ENCODE measurements at places on chromosomes 5 and 9.

DNA sequence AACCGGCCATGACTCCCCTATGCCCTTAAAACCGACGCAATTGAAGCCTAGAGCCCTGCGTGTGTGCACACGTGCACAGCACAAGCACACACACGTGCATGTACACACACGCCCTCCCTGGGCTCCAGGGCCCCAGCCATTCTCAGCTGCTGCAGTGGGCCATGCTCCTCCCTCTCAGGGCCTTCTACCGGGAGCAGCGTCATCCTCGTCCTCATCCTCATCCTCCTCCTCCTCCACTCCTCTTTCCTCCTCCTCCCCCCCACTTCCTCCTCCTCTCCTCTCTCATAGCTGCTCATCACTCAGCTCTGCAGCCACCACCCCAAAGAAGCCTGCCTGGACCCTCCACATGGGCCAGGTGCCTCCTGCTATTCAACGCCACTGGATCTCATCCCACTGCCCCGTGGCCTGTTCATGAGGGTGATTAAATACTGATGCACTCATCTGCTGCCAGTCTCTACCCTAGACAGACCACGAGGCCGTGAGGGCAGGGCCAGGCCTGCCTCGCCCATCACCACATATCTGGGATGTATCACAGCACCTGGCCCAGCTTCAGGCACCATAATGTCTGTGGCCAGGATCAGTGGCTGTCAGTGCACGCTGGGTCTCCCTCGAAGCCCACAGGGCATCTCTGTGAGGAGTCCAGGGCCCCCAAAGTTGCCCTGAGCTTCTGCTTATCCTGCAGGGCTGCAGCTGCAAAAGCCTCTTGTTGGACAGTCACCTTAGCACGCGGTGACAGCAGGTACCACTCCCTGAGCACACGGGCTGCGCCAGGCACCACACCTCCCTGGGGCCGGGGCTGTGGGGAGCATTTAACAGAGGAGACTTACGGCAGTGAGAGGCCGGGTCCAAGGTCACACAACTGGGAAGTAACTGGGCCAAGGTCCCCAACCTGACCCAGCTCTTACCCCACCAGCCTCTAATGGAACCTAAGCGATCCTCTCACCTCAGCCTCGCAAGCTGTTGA lies 9.8 kb downstream of the FAM78A start:
- no peak for DNase-seq

GRCh38 chr5:96408210-96408777 lies 24.8 kb downstream of the PCSK1 start:
- DNase-seq = no peak

DNA sequence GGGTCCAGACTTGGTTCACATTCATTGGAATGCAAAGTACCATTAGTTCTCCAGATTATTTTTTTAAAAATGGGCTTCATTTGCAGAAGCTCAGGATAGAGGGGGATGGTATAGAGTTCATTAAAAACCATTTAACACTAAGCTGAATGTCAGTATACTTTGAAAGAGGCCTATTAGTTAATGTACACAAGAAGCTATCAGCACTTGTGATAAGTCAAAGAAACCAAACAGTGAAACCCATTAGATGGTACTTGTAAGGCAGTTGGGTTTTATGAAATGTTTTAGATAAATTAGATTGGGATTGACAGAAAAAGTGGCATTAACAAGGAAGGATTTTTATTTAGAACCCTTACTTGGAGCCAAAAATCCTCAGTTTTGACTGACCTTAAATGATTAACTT lies 229.2 kb upstream of the MPDZ start:
- no peak for DNase-seq

- DNase-seq = no peak
These were observed 910 bp downstream of the ENG start for GRCh38 chr9:127853312-127854183.

DNA sequence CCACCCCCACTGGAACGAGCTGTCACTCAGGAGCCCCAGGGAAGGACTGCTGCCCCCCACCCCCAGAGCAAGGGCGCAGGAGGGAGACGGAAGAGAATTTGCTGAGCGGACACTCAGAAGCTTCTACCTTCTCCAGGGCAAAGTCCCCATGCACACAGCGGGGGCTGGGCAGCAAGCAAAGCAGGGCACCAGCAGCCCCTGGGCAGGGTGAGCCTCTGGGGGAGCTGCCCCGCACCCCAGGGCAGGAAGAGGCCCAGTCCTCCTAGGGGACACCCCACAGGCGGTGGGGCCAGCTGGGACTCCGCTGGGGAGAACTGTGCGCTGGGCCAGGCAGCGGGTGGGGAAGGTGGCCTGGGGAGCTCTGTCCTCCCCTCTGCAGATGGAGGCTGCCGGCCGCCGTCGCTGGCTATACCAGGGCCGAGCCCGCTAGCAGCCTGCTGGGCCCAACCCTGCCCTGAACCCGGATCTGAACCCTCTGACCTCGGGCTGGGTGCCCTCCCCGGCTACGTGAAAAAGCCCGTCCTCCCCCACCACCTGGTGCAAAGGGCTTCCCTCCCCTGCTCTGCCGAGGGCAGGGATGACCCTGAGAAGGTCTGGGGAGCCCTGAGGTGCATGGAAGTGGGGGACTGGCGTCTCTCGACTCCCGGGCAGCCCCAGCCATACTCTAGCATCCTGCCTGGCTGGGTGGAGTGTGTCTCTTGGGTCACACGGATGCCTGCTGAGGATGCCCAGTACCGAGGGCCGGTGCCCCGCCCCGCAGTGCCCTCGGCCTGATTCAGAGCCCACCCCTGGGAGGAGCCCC lies 597 bp upstream of the SLC34A3 start:
- no peak for DNase-seq

Data from stimulated activated CD8-positive, alpha-beta memory T cell treated with anti-CD3 and anti-CD28 coated beads, Interleukin-7, amount 100 ng/mL, for 1 hour (primary cell).